Astrocyte (in vitro differentiated cells and primary cell): ENCODE measurements at places on chromosomes 4 and X. TPM values are rescaled to one million over a fixed set of nuclear protein-coding genes. Genes with fewer than 3 reads are reported as not detected.

DNA sequence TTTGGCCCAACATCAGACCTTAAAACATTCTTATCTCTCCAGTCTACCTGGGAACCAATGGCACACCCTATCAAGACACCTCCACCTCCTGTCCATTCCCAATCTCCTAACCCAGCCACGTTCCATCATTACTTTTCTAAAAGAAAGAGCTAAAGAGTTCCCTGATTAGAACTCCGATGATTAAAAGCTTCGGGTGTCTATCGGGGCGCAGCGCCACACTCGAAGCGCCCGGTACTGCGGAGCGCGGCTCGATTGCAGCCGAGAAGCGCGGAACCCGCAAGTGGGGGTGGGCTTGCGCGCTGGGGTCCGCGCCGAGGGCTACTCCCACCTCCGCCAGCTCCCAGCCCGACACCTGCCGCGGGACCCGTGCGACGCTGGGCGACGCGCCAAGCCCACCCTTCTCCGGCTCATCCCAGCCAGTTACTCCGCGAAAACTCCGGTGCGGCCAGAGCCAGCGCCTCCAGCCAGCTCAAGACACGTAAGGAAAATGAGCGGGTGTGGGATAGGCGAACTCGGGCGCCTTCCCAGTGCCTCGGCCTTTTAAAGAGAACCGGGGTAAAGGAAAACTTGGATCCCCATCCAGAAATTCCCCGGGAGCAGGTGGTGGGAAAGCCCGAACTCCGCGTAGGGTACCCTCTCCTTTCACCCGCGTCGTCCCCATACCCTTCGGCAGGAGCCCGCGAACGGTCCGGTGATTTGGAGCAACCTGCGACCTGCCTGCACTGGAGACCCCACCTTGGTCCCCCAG, 593 bp downstream of the NPY1R start:
- peak; percentile 12 for DNase-seq

DNA sequence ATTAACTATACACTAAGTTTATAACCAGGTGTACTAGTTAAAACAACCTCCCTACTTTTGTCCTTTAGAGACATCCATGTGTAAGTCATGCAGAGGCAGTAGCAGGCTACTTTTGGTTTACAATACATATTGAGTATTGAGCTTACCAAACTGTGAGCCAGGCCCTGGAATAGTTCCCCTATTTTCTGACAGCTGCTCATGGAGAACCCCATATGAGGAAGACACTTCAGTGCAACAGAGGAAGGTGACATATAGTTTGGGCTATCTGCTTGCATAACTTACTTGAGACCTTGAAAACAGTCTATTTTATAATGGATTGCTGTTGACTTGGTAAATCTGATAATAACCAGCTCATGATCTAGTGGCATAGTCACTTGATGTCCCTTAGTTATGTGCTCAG, 190.5 kb downstream of the SH3BGRL start:
- DNase-seq: no peak

RHOXF2B gene
- not detected in 2 replicates for total RNA-seq

DNA sequence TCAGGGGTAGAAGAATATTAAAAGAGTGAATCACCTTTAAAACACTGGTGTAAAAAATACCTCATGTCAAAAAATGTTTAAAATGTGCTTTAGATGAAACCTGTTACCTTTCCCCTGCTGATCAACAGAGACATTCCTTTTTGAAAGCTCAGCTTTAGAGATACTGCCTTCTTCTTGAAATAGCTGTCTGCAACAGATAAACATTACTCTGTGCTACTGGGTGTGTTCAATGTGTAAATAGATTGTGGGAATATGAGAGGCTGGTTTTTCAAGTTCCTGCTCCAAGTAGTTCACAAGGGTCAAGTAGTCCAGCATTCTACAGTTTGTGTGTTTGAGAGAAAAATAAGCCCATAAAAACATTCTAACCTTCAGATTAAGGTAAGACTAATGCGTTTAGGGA, at the start of gene SYTL5:
Gene SYTL5 (plus strand): TSS at position 263 of the 400 bp plus-strand sequence. CDS start 27,337 bp downstream, outside the sequence.
- peak; percentile 0 for DNase-seq

CXCL3 gene
- total RNA-seq: 0.77 and 1.4 TPM in 2 replicates

HTN1 gene
- total RNA-seq: not detected in 2 replicates

IL1RAPL1 gene
- total RNA-seq: 0.14 and 0.16 TPM in 2 replicates

PPP1R2C gene
- total RNA-seq: not detected in 2 replicates

- DNase-seq: peak; percentile 77
Observed at GRCh38 chr4:102500696-102501446, at the start of gene NFKB1. Gene NFKB1 (plus strand): TSS chr4:102501359. CDS start chr4:102525519, 24,160 bp downstream.

GRCh38 chr4:23999714-24000469, 110.0 kb upstream of the PPARGC1A start:
- peak; percentile 52 for DNase-seq

DNA sequence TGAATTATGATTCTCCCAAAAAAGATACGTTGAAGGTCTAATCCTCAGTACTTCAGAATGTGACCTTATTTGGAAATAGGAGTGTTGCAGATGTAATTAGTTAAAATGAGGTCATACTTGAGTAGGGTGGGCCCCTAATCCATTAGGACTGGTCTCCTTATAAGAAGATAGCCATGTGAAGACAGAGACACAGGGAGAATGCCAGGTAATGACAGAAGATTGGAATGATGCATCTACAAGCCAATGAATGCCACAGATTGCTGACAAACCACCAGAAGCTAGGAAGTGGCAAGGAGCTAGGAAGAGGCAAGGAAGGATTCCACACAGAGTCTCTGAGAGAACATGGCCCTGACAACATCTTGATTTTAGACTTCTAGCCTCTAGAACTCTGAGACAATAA, 7.4 kb upstream of the RPS6KA3 start:
- DNase-seq: peak; percentile 28

DNA sequence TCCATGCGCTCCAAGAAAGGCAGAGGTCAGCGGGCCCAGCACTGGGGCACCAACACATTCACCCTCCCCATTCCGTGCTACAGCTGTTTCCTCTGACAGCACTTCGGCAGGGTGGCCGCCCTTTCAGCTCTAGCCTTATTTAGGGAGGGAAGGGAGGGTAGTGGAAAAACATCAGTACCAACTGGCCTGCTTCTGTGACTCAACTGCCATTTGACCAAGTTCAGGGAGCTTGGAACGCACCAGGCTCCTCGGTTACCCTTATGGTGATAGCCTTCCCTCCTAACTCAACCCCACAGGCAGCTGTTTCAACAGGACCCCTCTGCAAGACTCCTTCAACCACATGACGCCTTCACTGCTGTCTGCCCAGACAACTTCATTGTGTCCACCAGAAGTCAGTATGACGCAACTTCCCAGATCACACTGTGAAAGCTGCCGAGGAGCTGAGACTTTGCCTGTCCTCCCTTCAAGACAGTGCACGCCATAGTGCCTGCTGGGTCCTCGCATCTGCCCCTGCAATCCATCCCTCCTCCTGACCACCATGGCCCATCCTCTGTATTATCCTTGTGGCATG, 132.2 kb downstream of the AFAP1 start:
- DNase-seq: no peak

IL1RAPL2 gene
- 0.16 and 0.22 TPM in 2 replicates for total RNA-seq

- DNase-seq: no peak
Observed at GRCh38 chr4:183766140-183766539, 107.0 kb downstream of the TRAPPC11 start.

HSFX2 gene
- total RNA-seq: 0.24 TPM in 1 of 2 replicates, not detected in the other

DNA sequence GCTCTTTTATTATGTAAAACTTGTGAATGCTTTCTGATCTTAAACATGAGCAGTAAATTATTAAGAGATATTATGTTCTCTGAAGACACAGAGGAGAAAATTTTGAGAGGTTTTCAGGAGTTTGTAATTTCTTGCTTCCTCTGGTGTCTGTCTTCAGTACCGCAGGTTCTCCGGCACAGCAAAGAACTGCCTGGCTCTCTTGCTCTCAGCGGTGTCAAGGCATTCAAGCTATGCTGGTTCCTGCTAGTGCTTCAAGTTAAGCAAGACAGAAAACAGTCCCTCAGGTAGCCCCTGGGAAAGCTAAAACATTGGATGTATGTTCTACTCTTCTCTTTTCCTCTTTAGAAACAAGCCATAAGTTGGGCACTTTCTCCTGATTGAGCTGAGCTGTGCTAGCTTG, 120.2 kb upstream of the CENPE start:
- DNase-seq: no peak

DNA sequence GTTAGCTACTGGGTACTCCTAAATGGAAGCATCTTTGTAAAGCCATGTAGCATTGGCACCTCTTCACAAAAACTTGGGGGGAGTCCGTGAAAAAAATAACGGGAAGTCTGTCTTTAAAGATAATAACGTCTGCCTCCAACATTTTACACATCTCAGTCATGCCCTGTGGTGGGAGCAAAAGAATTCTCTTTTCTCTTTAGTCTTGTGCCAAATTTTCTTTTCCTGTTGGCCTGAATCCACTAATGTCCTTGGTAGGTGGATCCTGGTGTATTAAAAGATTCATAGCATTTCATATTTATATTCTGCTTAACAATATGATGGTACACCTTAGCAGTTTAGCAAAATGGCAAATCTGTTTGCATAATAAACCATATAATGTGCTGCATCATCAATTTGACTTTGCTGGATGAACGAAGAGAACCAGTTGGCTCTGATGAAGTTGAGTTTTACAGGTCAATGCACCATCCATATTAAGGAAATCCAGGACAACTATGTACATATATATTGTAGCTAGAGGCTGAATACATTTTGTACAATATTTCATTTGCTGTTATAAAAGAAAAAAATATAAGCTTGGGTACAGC, 746.4 kb upstream of the MAGEB2 start:
- peak; percentile 25 for DNase-seq

GRCh38 chr4:172698256-172698655, 470.4 kb upstream of the GALNT7 start:
- DNase-seq: no peak

HERC5 gene
- 23.0 and 27.3 TPM in 2 replicates for total RNA-seq

DNA sequence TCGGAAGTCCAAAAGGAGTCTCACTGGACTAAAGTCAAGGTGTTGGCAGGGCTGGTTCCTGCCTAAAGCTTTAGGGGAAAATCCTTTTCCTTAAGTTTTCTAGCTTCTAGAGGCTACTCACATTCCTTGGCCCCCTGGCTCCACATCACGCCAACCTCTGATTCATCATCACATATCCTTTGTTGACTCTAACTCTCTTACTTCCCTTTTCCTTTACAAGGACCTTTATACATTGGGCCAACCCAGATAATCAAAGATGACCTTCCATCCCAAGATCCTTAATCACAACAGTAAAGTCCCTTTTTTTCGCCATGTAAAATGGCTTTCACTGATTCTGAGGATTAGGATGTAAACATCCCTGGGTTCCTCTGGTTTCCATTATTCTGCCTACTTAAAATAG, 146.4 kb upstream of the DCAF8L1 start:
- DNase-seq: no peak

- DNase-seq: no peak
Observed at GRCh38 chr4:11338956-11339782, 89.5 kb downstream of the HS3ST1 start.

LRCH2 gene
- 4.6 and 5.8 TPM in 2 replicates for total RNA-seq

DNA sequence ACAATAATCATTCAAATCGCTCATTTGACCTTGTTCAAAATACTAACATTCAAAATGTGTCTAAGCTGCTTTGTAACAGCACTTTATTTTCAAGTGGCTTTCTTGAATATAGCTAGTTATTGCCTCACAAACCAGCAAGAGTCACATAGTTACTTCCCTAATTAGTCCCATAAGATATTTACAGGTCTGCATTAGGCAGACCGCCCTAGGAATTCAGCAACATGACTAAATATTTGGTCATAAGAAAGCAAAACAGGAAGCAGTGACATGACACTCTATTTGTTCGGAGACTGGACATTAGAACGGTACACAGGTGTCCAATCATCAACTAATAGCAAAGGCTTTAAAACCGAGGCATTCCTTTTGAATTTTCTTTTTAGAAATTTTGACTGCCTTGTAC, 262.0 kb downstream of the COL25A1 start:
- DNase-seq: peak; percentile 4

NKX6-1 gene
- total RNA-seq: 0.14 TPM in 1 of 2 replicates, not detected in the other

GRCh38 chrX:39253551-39253950, 452.3 kb downstream of the MID1IP1 start:
- peak; percentile 20 for DNase-seq

DNA sequence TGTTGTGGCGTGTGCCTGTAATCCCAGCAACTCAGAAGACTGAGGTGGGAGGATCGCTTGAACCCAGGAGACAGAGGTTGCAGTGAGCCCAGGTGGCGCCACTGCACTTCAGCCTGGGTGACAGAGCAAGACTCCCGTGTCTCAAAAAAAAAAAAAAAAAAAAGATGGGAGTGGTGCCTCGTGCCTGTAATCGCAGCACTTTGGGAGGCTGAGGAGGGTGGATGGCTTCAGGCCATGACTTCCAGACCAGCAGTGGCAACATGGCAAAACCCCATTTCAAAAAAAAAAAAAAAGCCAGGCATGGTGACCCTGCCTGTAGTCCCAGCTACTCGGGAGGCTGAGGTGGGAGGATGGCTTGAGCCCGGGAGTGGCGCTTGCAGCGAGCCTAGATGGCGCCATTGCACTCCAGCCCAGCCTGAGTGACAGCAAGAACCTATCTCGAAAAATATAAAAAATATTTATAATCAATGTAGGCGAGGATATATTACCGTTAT, 27.0 kb downstream of the EIF2S3 start:
- DNase-seq: peak; percentile 27

PSAPL1 gene
- total RNA-seq: not detected in 2 replicates

DNA sequence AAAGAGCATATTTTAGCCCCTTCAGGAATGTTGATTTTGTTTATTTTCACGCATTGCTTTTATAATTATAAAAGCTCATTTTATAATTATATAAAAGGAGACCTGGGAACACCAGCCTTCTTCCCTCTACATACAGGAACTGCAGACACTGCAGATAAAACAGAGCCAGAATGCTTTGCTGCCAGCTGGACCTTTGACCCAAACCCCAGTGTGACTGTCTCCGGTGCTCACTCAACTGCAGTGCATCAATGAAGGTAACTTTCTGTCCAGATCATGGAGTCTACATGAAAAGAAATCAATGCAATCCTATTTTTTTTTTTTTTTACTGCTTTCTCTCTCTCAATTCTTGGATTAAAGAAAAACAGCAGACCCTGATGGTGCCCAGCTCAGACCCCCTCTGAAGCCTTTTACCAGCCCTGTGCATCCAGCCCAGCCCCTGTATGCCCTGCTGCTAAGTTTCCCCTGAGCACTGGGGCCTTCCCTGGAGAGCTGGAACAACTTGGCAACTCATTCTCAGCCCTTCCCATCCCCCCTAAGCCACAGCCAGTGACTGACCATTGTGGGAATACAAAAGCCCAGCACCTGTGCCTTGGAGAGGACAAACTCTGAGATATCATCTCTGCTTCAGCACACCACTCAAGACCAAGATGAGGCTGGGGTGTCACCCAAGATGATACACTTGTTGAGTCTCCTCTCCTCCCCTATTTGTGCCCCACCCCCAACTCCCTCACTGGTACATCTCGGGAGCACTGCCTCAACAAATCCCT, 182.1 kb downstream of the EVC2 start:
- no peak for DNase-seq

LAGE3 gene
- total RNA-seq: 20.0 and 20.1 TPM in 2 replicates

GRCh38 chr4:83224502-83225197, 59.9 kb downstream of the COQ2 start:
- no peak for DNase-seq

GRCh38 chr4:156948738-156949137, 22.9 kb downstream of the PDGFC start:
- no peak for DNase-seq

GRCh38 chr4:145538596-145538995, 56.9 kb downstream of the SMAD1 start:
- no peak for DNase-seq
